ENCODE measurements at places on chromosomes 1 and 21.
A peak's percentile ranks its signal among the peaks of the same experiment; 100 is the strongest.

DNA sequence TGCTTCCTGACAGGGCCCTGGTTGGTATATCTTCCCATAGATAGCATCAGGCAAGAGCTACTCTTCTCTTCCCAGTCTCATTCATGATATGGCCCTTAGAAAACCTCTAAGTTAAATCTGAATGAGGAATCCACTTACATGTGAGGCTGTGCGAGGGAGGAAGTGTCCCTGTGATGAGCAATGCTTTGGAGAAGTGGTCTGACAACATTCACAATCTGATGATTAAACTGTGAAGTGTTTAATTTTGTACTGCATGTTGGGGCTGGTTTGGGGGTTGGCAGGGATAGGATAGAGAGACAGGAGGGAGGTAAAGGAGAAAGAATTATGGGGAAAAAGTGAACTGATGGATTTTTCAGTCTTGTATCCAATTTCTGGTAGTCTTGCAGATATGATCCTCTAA lies 421.2 kb upstream of the DAB1 start:
- no peak for DNase-seq

DNA sequence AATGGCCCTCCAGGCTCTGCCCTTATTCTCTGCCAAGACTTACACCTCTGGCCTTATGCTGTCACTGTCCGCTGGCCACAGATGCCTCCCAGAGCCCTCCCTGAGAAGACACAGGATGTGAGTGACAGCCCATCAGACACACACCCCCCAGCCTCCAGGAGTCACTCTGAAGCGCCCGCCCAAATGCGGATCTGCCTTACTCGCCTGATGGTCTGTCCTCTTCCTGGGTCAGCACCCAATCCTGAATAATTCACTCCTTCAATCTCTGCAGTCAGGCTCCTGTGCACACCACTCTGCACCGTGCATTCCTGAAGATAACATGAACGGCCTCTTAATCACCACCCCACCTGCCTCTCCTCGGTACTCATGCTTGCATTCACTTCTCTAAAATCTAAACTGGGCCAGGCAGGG lies 14.7 kb downstream of the CLSTN1 start:
- no peak for DNase-seq

DNA sequence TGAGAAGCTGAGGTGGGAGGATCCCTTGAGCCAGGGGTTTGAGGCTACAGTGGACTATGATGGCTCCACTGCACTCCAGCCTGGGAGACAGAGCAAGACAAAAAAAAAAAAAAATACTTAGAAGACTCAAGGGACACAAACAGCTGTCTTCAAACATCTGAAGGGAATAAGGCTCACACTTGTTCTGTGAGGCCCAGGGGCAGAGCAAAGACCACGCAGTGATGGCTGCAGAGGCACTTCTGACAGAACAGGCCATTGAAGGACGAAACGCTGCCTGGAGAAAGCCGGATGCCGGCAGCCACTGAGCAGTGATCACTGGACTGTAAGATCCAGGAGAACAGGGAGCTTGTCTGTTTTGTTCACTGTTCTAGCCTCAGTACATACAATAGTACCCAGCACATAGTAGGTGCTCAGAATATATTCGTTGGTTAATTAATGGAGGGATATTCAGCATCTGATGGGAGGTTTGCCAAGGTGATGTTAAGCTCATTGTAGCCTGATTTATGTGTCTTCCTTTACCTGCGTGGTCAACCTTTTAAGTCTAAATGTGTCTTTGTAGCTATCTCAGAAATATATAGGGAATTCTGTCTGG lies 12.1 kb upstream of the NDC1 start:
- DNase-seq = no peak

DNA sequence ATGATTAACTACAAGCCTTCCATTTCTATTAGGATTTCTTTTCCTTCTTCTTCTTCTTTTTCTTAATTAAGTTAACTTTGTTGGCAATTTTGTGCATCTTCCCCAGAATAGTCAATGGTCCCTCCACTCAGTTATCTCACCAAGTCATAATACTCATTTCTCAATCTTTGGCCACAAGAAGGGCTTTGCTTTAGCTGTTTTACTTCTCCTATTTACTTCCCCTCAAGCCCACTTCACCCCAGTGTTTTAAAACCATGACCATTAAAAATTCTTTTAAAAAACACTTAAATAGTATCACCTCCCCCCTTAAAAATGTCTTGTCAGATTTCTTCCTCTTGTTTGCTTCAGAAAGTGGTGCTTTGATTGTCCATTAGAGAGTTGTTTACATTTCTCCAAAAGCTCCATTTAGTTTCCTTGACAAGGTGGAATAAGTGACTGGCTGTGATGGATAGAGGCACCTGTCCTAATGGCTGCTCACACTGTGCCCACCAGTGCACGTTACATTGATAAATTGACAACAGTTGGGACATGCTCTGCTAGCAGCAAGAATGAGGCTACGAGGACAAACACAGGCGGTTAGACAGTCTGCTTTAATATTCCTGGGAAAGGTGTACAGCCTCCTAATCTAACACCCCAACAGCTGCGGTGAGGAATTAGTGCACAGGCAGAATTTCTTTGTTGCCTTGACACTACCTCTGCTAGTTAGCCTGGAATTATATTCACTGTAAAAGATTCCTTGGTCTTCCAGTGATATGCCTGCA lies 354.7 kb downstream of the LMO4 start:
- no peak for DNase-seq

- no peak for DNase-seq
Measured at GRCh38 chr1:30005972-30006619, 717.3 kb downstream of the MATN1 start.

GRCh38 chr1:100606438-100606837 lies 68.5 kb downstream of the GPR88 start:
- DNase-seq = no peak

- peak; percentile 34 for DNase-seq
Measured at GRCh38 chr1:28507247-28507645, 1.4 kb downstream of the RCC1 start.

- DNase-seq = no peak
Measured at GRCh38 chr1:101276818-101277217, 40.0 kb downstream of the S1PR1 start.

DNA sequence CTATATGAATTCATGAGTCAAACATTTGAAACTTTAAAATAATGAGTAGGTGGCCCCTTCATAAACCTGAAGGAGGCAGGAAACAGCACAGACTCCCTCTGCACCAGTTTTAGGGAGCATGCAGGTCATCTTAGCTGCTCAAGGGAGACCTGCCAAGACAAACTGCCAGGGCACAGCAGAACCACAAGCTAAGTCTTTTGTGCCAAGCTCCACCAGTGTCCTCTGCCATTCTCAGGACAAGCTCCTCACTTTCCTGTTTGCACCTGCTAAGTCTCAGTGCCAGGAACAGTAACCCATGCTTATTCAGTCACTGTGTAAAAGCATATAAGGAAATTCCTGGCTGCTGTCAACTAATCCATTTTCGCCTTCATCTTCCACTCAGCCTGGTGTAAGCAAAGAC lies 368.9 kb downstream of the SEC16B start:
- DNase-seq = no peak

GRCh38 chr1:207346513-207346912 lies 25.0 kb downstream of the CD55 start:
- no peak for DNase-seq

DNA sequence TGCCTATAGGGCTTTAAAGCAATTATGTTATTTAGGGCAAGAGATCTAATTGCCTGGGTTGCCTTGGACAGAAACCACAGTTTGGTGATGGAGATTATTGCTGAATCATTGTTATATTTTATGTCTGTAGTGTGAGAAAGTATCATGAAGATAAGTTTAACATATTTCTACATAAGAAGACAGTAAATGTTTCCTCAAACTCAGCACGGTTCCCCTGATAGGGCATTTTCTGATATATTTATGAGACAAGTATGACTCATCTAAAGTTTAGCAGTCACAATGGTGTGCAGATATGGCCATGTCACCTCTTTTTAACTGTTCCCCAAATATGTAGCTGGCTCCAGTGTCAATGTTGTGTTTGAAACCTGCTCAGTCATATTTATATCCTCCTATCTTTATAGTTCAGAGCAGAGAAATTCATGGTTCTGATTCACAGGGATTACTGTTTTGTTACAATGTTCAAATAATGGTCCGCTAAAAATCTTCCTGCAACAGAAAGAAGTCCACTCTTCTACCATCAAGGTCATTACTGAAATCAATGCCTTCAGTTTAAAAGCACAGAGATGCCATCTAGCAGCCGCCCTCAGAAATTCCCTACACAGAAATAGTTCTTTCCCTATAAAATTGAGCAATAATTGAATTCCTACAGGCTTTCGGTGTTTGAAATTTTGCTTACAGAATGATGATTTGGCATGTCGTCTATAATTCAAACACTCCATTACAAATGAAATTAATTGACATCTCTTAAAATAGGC lies 3.7 kb downstream of the OLFM3 start:
- DNase-seq = no peak

- DNase-seq = no peak
Measured at GRCh38 chr1:179545321-179545720, 30.4 kb downstream of the NPHS2 start.

DNA sequence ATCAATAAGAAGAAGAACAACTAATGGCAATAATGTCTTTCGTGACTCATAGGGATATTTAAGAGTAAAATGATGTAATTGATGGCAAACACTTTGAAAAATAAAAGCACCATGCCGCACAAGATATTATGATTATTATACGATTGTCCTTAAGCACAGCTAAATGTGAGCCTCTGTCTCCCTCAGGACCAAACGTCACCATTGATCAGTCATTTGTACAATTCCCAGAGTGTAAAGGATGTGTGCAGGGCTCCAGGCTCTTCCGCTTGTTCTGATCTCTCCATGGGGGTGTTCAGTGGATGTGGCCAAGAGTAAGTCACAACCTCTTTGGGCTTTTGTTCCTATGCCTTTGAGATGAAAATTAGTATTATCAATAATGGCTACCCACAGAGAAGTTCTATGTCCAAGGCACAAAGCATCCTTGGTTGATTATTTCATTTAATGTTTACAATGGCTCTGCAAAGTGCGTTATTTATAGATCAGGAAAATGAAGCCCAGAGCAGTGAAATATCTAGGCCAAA lies 17.7 kb upstream of the C1orf87 start:
- no peak for DNase-seq

GRCh38 chr1:79448426-79448825 lies 441.9 kb upstream of the ADGRL4 start:
- no peak for DNase-seq

DNA sequence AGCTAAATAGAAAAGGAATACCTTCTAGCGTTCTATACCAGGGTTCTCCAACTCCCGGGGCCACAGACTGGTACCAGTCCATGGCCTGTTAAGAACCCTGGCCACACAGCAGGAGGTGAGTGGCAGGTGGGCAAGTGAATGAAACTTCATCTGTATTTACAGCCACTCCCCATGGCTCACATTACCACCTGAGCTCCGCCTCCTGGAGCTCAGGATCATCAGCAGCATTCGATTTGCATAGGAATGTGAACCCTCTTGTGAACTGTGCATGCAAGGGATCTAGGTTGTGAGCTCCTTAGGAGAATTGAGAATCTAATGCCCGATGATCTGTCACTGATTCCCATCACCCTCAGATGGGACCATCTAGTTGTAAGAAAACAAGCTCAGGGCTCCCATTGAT lies 107.3 kb downstream of the KAZN start:
- no peak for DNase-seq

- no peak for DNase-seq
Measured at GRCh38 chr1:165717918-165718515, 19.7 kb upstream of the ALDH9A1 start.

- no peak for DNase-seq
Measured at GRCh38 chr1:29043274-29043965, 80.3 kb downstream of the TMEM200B start.

DNA sequence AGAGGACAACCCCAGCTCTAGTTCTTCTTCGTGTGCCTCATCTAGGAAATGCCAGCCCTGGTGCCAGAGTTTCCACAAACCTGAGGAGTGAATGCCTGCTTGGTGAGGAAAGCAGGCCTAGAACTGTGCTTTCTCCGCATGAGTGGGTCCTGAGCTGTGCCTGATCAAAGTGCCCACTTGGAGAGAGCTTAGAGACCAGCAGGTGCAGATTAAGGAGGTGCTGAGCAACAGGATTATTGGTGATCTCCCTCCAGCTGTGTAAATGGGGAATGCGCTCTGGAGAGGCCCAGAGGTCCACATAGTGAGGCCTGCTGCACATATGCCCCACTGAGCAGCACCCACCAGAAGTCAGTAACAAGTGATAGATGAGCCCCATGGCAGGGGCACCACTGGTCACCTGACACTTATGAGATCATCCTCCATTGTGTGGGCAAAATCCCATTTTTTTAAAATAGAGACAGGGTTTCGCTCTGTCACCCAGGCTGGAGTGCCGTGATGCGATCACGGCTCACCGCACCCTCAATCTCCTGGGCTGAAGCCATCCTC lies 127.2 kb upstream of the ZC3H12A start:
- DNase-seq = no peak

- DNase-seq = no peak
Measured at GRCh38 chr21:36254106-36254941, 65.7 kb upstream of the MORC3 start.

DNA sequence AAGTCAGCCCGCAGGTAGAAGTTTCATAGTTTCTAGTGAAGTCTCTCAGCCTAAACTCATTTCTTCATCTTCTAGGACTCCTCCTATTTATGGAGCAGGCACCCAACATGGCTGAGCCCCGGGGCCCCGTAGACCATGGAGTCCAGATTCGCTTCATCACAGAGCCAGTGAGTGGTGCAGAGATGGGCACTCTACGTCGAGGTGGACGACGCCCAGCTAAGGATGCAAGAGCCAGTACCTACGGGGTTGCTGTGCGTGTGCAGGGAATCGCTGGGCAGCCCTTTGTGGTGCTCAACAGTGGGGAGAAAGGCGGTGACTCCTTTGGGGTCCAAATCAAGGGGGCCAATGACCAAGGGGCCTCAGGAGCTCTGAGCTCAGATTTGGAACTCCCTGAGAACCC lies 7.2 kb downstream of the CGN start:
- DNase-seq = no peak

- DNase-seq = no peak
Measured at GRCh38 chr1:5576011-5576672, 416.1 kb downstream of the NPHP4 start.

DNA sequence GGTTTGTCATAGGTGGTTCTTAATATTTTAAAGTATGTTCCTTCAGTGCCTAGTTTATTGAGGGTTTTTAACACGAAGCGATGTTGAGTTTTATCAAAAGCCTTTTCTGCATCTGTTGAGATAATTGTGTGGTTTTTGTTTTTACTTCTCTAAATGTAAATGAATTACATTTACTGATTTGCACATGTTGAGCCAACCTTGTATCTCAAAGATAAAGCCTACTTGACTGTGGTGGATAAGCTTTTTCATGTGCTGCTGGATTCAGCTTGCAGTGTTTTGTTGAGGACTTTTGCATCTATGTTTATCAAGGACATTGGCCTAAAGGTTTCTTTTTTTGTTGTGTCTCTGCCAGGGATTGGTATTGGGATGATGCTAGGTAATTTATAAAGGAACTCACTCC lies 142.5 kb downstream of the PRDM2 start:
- no peak for DNase-seq

- no peak for DNase-seq
Measured at GRCh38 chr1:37070126-37070525, 35.8 kb upstream of the GRIK3 start.

- DNase-seq = no peak
Measured at GRCh38 chr21:23401278-23401677, 2206.0 kb downstream of the MRPL39 start.

GRCh38 chr1:182259968-182260367 lies 131.6 kb downstream of the GLUL start:
- DNase-seq = no peak
